Stimulated activated CD8-positive, alpha-beta memory T cell treated with anti-CD3 and anti-CD28 coated beads, Interleukin-12 subunit alpha, Interleukin-12 subunit beta, amount 100 ng/mL, for 1 hour (primary cell): ENCODE measurements at places on chromosomes 7 and 10.

- DNase-seq, result no peak
Measured at GRCh38 chr7:31093282-31093681, 41.2 kb downstream of the ADCYAP1R1 start.

- no peak for DNase-seq
Measured at GRCh38 chr7:12493407-12493806, 77.1 kb upstream of the SCIN start.

- no peak for DNase-seq
Measured at GRCh38 chr7:84113286-84113685, 81.3 kb downstream of the SEMA3A start.

DNA sequence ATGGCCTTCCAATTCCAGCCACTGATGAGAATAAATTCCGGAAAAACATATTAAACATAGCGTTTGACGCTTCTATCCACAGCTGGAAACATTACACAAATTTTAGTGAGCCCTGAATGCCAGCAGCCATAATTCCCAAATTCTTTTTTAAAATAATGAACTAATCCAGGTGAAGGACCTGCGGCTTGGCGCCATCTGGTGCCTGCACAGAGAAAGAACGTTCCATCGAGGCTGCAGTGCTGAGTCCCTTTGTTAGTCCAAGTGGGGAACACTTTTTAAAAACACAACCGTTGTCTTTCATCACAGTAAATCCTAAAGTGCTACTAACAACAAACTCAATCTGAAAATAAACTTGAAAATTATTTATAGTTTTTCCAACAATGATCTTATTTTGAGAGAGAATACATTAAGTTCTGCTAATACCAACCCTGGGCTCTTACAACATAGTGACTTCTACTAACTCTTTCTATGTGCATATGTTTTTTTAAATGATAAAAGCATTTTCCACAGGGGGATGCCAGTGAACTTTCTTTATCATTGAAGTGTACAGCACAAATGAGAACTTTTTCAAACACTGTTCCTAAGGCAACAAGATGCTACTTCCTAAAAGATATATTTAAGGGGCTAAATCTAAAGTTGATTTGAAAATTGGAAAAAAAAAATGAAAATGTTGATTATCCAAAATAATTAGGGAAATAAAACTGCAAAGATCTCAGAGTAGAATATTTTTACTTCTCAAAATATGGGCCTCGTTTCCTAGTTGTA, 166.9 kb upstream of the RNF32 start:
- DNase-seq, result peak; percentile 6

- DNase-seq, result no peak
Measured at GRCh38 chr7:123400196-123400595, 134.2 kb downstream of the IQUB start.

- no peak for DNase-seq
Measured at GRCh38 chr10:12279281-12279680, 70.1 kb upstream of the CAMK1D start.

DNA sequence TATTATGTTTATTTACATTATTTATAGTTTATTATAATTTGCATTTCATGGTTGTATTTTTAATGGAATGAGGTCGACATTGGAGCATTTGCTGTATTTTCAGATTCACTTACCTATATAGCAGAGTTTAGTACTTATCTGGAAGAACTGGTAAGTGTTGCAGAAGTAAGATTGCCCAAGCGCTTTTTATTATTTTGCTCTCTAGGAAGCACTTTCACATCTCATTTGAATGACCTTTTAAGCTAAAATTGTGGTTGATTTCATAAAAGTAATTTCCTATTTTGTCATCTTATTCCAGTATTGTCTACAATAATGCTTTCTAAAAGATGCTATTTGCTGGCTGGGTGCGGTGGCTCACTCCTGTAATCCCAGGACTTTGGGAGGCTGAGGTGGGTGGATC, 28.6 kb downstream of the SEC61A2 start:
- DNase-seq, result no peak

DNA sequence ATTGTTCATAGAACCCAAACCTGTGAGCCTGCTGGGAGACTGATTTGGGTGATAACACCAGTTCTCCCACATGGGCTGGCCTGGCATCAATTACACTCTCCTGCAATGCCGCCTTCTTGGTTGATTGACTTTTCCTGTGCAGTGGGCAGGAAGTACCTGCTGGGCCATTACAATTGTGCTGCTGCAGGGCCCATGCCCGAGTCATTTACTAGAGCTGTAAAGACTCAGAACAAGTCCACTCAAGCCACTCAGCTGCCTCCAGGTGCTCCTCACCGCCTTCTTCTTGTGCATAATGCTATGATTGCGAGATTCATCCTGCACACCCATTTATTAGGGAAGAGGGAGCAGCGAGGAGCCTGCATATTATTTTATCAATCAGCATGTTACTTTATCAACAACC, 264.0 kb downstream of the TCERG1L start:
- no peak for DNase-seq

- no peak for DNase-seq
Measured at GRCh38 chr10:114767986-114768821, 53.4 kb upstream of the FHIP2A start.

DNA sequence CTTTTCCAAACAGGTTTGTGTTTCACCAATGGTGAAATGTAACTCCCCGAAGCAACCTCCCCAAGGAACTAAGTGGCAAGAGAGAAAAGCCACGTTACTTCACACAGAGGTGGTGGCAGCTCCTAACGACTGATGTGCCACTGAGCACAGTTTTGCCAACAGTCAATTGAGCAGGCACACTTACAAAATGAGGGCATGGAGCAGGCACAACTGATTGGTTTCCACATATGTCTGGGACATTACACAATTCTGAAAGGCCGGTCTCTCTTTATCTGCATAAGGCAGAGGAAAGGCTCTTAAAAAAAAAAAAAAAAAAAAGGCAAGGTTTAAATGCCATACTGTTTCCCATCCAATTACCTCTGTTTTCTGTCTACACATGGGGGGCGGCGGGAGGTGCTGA, 86.7 kb downstream of the GFRA1 start:
- DNase-seq, result no peak

- DNase-seq, result no peak
Measured at GRCh38 chr7:33794419-33794818, 110.9 kb upstream of the BMPER start.

- no peak for DNase-seq
Measured at GRCh38 chr7:129969881-129970446, 17.2 kb upstream of the UBE2H start.

GRCh38 chr7:140724706-140725105, 28.2 kb downstream of the NDUFB2 start:
- DNase-seq, result no peak

GRCh38 chr10:35326466-35327235, 9.7 kb upstream of the CCNY start:
- DNase-seq, result no peak

DNA sequence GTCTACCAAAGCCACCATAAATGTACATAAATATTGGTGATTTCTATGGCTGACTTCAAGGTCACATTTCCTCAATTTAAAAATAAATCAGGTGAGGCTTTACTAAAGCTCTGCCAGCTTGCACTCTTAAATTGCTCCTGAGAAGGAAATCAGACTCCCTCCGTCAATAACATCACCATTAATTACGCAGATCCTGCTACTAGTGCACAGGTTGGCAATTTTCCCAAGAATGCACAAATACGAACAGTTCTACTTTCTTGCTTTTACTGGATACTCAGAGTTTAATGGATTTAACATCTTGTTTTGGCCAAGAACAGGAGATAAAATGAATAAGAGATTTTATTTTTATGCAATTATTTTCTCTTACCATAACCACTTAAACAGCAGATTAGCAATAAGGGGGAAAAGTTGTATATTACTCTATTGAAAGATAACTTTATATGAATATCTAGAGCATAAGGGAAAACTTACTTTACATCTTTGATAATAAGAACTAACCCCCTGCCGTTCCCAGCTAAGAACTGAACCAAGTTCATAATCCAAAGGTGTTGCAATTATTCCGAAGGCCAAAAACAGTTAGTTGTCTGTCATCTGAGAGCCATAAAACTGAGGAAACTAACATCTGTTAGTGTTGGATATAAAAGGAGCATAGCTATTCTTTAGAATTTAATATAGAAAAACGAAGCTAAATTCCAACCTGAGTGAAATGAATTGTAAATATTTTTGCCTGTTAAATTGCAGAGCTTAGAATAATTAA, 140.5 kb downstream of the TWIST1 start:
- no peak for DNase-seq

DNA sequence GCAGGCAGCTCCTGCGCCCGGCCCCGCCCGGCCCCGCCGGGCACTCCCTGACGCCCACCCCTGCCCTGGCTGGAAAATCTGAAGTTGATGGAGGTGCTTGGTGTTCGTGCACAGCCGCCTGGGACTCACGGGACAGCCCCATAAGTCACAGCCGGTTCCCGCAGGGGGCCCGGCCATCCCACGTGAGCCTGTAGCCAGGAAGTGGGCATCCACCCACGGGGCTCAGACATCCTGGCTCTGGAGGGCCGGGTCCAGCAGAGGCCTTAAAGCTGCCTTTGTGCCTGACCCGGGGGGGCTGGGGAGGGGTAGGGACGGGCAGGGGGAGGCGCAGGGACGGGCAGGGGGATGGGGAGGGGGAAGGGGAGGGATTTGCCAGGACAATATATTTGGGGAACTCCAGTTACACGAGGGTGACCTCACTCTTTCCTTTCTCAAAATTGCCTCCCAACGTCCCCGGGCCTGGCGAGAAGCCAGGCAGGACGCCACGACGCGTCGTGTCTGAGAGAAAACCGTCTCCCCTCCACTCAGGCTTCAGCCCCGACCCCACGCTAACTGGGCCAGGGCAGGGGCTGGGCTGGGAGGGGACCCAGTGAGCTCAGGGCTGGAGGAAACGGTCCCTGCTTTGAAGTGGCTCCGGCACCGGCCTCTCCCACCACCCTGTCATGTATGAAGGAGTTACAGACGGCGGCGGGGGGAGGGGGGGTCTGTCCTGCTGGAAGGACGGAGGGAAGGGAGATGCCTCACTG, 82.1 kb upstream of the PDGFA start:
- peak; percentile 74 for DNase-seq

- no peak for DNase-seq
Measured at GRCh38 chr7:50723888-50724287, 58.8 kb downstream of the GRB10 start.

GRCh38 chr7:41029072-41029499, 673.8 kb downstream of the INHBA start:
- DNase-seq, result no peak

DNA sequence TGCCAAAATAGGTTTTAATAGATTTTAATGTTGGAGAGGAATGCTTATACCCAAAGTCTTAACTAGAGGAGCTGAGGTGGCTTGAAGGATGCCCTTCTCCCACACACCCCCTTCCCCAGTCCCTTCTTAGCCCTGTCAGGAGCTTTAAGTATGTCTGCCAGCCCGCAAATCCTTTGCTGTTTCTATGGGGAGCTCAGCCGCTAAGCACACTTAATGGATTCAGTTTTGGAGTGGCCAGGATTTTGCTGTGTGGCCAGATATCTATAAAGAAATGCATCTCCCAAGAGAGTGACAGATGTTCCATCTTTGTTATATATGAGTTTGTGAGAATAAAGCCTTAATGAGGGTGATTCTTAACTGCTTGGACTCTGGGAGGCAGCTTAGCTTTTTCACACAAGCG, 152.9 kb upstream of the ZNF32 start:
- DNase-seq, result no peak

- DNase-seq, result no peak
Measured at GRCh38 chr10:86385806-86386205, 19.2 kb upstream of the GRID1 start.
